NCI-H187 treated with DMSO at 0.1 percent for 48 hours (cell line): ENCODE measurements at places on chromosomes 3 and 15.

DNA sequence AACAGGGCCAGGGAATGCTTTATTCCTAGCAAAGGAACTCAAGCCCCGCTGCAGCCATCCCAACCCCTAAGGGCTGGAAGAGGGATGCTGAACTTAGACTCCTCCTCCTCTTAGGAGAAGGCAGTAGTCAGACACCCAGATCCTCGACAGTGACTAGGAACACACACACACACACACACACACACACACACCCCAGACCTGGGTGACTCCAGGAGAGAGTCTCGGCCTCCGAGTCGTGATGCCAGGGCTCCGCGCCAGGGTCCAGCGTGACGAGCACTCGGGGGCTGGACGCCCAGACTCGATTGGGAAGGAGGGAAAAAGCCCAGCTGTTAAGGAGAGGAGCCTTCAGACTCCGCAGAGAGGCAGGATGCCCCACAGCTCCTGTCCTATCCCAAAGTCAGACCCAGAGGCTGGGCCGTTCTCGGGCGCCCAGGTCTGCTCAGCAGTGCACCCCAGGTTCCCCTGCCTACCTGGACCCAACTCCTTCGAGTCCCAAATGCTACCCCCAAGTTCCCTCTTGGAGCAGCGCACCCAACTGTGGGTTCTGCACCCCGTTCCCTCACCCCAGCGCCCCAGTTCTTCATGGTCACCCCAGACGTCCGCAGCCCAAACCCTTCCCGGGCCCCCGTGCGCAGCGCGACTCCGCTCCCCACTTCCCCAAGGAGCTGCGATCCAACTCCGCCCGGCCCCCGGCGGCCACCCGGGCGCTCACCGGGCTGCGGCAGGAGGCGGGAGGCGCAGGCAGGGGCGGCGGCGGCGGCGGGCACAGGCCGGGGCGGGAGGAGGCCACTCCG, 421 bp downstream of the BMF start:
- DNase-seq, result no peak

- DNase-seq, result no peak
Observed at GRCh38 chr3:193836918-193837317, 243.9 kb downstream of the OPA1 start.

- DNase-seq, result no peak
Observed at GRCh38 chr3:115800489-115801075, 177.3 kb downstream of the GAP43 start.

- DNase-seq, result no peak
Observed at GRCh38 chr15:81299630-81300273, 24.2 kb downstream of the STARD5 start.

DNA sequence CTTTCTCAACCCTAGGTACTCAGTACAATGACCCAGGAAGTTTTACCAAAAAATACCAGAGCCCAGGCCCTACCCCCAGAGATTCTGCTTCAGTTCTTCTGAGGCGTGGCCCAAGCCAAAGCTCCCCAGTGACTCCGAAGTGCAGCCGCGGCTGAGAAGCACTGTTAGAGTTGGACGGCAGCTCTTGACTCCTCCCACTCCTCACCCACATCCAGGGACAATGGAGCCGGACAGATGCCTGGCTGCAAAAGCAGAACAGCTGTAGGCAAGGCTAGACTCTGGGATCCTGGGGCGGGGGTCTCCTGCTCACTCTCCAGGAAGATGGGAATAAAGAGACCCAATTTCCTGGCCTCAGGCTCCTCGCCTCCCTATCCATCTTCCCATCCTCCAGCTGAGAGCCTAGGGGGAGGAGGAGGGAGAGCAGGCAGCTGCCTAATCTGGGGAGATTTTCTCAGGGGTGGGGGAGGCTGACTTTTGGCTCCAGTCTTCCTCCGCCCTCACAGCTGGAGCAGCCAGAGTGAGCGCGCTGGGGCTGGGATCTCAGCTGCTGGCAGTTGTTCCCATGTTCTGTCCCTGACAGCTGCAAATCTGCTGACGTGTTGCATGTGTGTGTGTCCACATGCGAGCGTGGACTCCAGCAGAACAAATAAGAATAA, 223.8 kb downstream of the OPA1 start:
- no peak for DNase-seq

- DNase-seq, result no peak
Observed at GRCh38 chr15:82978438-82978837, 7.6 kb upstream of the RAMAC start.
